ENCODE measurements at places on chromosomes 11 and 22.

DNA sequence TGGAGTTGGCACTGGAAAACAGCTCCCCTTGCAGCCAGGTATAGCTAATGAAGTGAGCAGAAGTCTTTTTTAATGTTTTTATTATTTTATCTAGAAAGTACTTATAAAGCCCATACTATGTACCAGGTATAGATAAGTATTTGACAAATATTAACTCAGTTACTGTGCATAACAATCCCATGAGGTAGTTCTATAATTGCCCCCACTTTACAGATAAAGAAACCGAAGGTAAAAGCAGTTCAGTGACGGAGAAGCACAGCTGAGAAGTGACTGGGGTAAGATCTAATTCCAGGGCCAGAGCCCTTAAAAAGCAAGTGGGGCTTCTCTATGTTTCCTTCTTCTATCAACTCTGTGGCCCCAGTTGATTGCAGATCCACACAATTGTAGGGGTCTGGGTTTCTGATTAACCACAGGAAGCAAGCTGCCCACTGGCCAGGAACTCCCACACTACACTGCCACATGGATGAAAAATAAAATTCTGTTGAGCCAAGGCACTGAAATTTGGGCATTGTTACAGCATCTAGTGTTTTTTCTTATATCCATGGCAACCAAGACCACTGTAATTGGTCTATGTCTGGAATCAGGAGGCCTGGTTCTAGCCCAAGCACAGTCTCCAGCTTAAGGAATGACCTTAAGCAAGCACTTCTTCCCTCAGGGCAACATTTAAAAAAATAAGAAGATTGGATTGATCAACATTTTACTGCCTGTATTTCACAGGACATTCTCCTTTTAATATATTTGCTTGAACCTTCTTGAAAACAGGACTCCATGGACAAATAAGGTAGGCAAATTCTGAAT, 55.3 kb upstream of the TEAD1 start:
- no peak for DNase-seq

DNA sequence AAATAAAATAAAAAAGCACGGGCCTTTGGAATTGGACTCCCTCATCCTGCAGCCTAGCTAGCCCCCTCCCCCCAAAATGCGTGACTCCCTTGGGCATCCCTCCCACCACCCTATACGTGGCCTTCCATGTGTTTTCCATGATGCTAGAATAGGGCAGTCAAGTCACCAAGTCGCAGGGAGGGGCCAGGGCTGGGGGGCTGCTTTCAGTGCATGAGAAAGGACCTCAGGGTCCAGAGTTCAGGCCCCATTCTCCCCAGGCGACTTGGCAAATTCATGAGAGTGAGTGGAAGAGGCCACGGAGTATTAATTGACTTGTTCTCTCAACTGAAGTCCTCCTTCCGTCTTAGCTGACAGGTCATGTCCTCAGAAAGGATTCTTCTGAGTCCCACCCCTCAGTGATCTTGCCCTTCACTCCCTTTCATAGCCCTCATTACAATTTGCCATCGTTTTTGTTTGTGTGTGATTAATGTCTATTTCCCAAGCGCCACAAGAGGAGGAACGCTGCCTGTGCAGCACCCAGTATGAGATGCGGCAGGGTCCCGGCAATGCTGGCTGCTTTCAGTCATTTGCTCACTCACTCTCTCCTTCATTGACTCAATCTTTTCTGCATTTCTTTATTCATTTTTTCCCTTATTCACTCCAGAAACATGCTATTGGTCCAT, 17.4 kb downstream of the LRRC32 start:
- no peak for DNase-seq

GRCh38 chr22:19524170-19525115, at the start of gene CLDN5:
Gene CLDN5, minus strand, starts transcription at chr22:19524410. Its CDS starts 155 bp downstream, at chr22:19524255.
- DNase-seq: no peak

DNA sequence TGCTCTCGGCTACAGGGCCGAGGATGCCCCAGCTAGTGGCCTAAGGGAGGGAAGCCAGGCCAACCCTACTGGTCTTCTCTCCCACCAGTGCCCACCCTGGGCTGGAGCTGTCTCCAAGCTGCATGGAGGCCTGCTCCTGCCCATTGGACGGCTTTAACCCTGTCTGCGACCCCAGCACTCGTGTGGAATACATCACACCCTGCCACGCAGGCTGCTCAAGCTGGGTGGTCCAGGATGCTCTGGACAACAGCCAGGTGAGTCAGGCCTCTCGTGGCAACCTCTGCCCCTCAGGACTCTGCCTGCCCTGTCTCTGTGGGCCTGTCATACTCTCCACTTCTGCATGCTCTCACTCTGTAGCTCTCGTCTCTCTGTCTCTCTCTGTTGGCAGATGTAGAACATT, 44.1 kb upstream of the TPBGL start:
- no peak for DNase-seq

DNA sequence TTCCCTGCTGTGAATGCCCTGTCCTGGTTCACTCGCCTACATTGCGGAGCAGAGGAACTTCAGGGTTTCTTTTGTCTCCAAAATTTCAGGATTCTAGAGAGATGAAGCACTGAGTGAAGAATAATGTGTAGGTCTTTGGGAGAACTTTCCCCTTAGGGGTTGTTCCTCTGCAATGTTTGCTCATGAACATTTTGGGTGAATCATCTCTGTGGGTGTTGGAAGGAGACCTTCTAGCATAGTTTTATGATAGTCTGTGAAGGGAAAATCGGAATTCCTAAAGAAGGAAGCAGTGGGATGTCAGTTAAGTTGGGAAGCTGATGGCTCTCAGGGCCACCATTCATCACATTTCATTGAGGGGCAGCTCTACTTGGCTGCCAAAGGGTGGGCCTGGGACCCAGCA, 64.8 kb downstream of the MIAT start:
- DNase-seq: peak; percentile 11

- DNase-seq: no peak
Observed at GRCh38 chr11:123549926-123550917, 104.2 kb downstream of the SCN3B start.

Data from kidney tubule cell (primary cell).